ENCODE measurements at places on chromosomes 12 and 14.

GRCh38 chr14:72847721-72848120 lies 46.2 kb downstream of the DPF3 start:
- no peaks in the 10 kb centered on the region for H3K4me1 ChIP-seq
- no peak overlapping the region for H3K4me3 ChIP-seq
- no peak for DNase-seq
- H3K27ac ChIP-seq: no peak overlapping the region

- H3K4me3 ChIP-seq: no peak overlapping the region
- H3K27me3 ChIP-seq: no peaks in the 10 kb centered on the region
- H3K36me3 ChIP-seq: no peaks in the 10 kb centered on the region
- no peak overlapping the region for H3K27ac ChIP-seq
- DNase-seq: no peak
- no peaks in the 10 kb centered on the region for H3K4me1 ChIP-seq
These were observed 325.2 kb upstream of the DIO2 start for GRCh38 chr14:80536456-80536855.

DNA sequence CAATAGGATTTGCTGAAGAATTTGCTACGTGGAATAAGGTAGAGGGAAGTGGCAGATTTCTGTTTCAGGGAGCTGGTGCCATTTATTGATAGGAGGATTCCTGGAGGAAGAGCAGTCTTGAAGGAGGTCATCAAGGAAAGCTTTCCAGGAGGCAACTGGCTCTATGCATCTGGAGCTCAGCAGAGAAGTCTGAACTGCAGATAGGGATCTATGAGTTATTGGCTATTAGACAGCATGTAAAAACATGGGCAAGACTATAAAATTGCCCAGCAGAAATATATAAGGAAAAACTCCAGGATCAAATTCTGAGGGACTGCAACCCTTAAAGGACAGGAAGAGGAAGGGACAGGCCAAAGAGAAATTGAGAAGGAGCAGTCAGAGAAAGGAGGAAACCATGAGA lies 8.9 kb upstream of the RAP1B start:
- no peaks in the 10 kb centered on the region for H3K36me3 ChIP-seq
- H3K27me3 ChIP-seq: no peaks in the 10 kb centered on the region
- no peak for DNase-seq
- no peak overlapping the region for H3K4me3 ChIP-seq

GRCh38 chr14:32354716-32355115 lies 25.6 kb downstream of the AKAP6 start:
- H3K36me3 ChIP-seq: no peaks in the 10 kb centered on the region
- no peaks in the 10 kb centered on the region for H3K27me3 ChIP-seq
- peak; percentile 13 for DNase-seq
- H3K27ac ChIP-seq: no peak overlapping the region
- no peaks in the 10 kb centered on the region for H3K4me1 ChIP-seq

DNA sequence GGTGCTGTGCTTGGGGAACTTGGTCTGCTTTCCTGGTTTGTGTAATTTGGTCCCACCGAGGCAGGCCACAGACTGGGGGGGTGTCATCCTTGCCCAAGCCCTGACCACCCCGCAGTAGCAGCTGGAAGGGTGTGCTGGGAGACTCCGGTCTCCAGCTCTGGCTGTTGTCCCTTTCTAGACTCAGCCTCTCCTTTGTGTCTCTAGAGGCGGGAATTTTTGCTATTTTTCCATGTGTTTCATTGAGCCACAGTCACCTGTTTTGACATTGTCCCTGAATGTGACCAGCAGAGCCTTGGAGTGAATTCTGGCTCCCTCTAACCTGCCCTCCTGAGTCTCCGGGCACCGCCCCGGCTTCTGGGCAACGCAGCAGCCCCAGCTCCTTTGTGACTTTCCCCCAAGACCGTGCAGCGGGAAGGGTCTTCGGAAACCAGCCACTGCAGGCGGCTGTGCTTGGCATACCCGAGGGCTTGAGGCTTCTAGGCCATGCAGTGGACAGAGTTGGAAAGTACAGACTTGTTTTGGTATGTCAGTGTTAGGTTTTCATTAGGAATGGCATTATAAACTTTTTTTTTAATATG lies 98.6 kb downstream of the TNFAIP2 start:
- H3K36me3 ChIP-seq: no peaks in the 10 kb centered on the region
- H3K4me1 ChIP-seq: no peaks in the 10 kb centered on the region
- no peak overlapping the region for H3K4me3 ChIP-seq
- DNase-seq: no peak
- H3K27me3 ChIP-seq: no peaks in the 10 kb centered on the region

GRCh38 chr12:130142736-130143135 lies 19.5 kb upstream of the FZD10 start:
- H3K27ac ChIP-seq: no peak overlapping the region
- H3K4me3 ChIP-seq: no peak overlapping the region
- no peaks in the 10 kb centered on the region for H3K27me3 ChIP-seq
- no peak for DNase-seq
- H3K36me3 ChIP-seq: no peaks in the 10 kb centered on the region

GRCh38 chr12:13609894-13610679 lies 371.3 kb downstream of the GRIN2B start:
- no peaks in the 10 kb centered on the region for H3K27me3 ChIP-seq
- no peak overlapping the region for H3K4me3 ChIP-seq
- no peaks in the 10 kb centered on the region for H3K4me1 ChIP-seq
- H3K27ac ChIP-seq: no peak overlapping the region
- H3K36me3 ChIP-seq: no peaks in the 10 kb centered on the region

- H3K27ac ChIP-seq: no peak overlapping the region
- no peaks in the 10 kb centered on the region for H3K27me3 ChIP-seq
- H3K4me3 ChIP-seq: no peak overlapping the region
- peak; percentile 53 for DNase-seq
These were observed 45.6 kb upstream of the SLC8A3 start for GRCh38 chr14:70234066-70234950.

GRCh38 chr12:30643366-30643765 lies 52.3 kb downstream of the IPO8 start:
- H3K36me3 ChIP-seq: no peaks in the 10 kb centered on the region
- H3K27ac ChIP-seq: no peak overlapping the region
- no peak for DNase-seq
- peaks cover 13% of the 10 kb centered on the region for H3K4me1 ChIP-seq
- H3K27me3 ChIP-seq: no peaks in the 10 kb centered on the region

DNA sequence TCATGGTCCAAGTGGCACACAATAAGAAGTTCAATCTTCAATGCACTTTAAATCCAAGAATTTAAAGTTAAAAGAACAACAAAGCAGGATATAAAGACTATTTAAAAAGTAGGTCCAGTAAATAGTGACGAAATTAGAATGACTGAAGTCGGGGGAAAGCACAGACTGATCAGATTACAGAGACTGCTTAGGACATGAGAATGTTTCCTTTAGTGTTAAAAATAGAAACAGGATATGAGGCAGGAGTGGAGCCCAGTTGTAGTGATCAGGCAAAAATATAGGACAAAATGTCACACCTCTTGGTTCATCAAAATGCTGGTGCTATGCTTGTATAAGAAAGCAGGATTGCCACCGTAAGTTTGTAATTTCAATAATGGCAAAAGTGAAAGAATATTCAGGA lies 52.2 kb upstream of the CD163 start:
- peak overlapping the region; percentile 30 for H3K27ac ChIP-seq
- no peak overlapping the region for H3K4me3 ChIP-seq
- DNase-seq: no peak
- no peaks in the 10 kb centered on the region for H3K4me1 ChIP-seq
- no peaks in the 10 kb centered on the region for H3K36me3 ChIP-seq

- peak; percentile 91 for DNase-seq
- peaks cover 12% of the 10 kb centered on the region for H3K4me1 ChIP-seq
- no peaks in the 10 kb centered on the region for H3K36me3 ChIP-seq
- peak within 1 kb of the TSS; percentile 74 for H3K27ac ChIP-seq
- H3K27me3 ChIP-seq: no peaks in the 10 kb centered on the region
These were observed at the start of gene CCND2 for GRCh38 chr12:4273652-4274395. CCND2 (plus strand) TSS chr12:4273762; CDS start chr12:4274041, 279 bp downstream.

DNA sequence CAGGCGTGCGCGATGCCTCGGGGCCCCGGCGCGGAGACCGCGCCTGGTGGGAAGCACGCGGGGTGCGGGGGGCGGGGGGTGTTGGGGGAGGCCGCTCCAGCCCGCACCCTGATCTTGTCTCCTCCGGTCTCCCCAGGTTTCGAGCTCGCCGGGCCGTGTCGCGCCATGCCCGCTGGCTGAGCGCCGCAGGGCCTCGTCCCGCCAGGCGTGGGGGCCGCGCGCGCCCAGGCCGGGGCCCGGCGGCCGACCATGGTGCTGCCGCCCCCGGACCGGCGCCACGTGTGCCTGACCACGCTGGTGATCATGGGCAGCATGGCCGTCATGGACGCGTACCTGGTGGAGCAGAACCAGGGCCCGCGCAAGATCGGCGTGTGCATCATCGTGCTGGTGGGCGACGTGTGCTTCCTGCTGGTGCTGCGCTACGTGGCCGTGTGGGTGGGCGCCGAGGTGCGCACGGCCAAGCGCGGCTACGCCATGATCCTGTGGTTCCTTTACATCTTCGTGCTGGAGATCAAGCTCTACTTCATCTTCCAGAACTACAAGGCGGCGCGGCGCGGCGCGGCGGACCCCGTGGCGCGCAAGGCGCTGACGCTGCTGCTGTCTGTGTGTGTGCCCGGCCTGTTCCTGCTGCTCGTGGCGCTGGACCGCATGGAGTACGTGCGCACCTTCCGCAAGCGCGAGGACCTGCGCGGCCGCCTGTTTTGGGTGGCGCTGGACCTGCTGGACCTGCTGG lies 2.4 kb downstream of the TMEM121 start:
- H3K27me3 ChIP-seq: no peaks in the 10 kb centered on the region
- no peak overlapping the region for H3K27ac ChIP-seq
- DNase-seq: no peak
- H3K4me3 ChIP-seq: peak overlapping the region; percentile 21
- H3K36me3 ChIP-seq: no peaks in the 10 kb centered on the region
- H3K4me1 ChIP-seq: no peaks in the 10 kb centered on the region

- no peaks in the 10 kb centered on the region for H3K36me3 ChIP-seq
- no peak overlapping the region for H3K27ac ChIP-seq
- H3K4me1 ChIP-seq: no peaks in the 10 kb centered on the region
- H3K27me3 ChIP-seq: no peaks in the 10 kb centered on the region
These were observed 98.2 kb downstream of the GLT1D1 start for GRCh38 chr12:128951448-128951847.

DNA sequence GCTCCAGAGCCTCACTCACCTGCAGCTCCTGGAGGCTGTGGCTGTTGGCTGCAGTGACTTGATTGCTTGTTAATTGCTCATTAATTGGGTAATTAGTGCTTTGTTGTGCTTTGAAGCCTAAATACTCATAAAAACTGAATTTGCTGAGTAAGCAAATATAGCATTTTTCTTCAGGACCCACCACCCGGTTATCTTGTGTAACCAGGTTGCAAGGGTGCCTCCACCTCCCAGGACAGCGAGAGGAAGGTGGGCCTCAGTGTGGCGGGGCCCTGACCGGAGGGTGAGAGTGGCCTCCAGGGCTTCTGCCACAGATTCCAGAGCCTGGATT lies 48.7 kb downstream of the FBRSL1 start:
- no peak for DNase-seq
- no peak overlapping the region for H3K4me3 ChIP-seq
- H3K4me1 ChIP-seq: no peaks in the 10 kb centered on the region
- no peak overlapping the region for H3K27ac ChIP-seq
- H3K36me3 ChIP-seq: no peaks in the 10 kb centered on the region
- no peaks in the 10 kb centered on the region for H3K27me3 ChIP-seq

- no peaks in the 10 kb centered on the region for H3K36me3 ChIP-seq
- no peaks in the 10 kb centered on the region for H3K4me1 ChIP-seq
- H3K27ac ChIP-seq: no peak overlapping the region
These were observed 55.1 kb downstream of the CALM1 start for GRCh38 chr14:90451961-90452360.

- no peak overlapping the region for H3K27ac ChIP-seq
- H3K4me3 ChIP-seq: no peak overlapping the region
- no peak for DNase-seq
- no peaks in the 10 kb centered on the region for H3K4me1 ChIP-seq
- H3K27me3 ChIP-seq: no peaks in the 10 kb centered on the region
- H3K36me3 ChIP-seq: no peaks in the 10 kb centered on the region
These were observed 548 bp downstream of the CCER1 start for GRCh38 chr12:90954428-90954827.

DNA sequence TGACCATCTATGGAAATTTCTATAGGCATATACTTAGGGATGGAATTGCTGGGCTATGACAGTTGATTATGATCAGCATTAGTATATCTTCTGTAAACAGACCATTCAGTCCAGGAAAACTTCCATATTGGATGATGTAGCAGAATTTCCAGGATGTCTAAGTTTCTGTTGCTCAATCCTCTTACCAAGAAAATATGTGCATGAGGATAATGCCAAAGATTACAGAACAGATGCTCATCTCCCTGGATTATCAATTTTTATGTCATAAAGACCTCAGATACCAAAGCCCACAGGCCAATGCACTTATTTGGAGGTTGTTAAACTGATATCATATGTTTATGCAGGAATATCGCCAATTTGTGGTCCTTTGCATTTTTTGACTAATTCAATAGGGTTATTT lies 354.4 kb upstream of the FLRT2 start:
- H3K4me1 ChIP-seq: no peaks in the 10 kb centered on the region
- H3K36me3 ChIP-seq: no peaks in the 10 kb centered on the region
- no peak overlapping the region for H3K27ac ChIP-seq
- no peaks in the 10 kb centered on the region for H3K27me3 ChIP-seq
- no peak overlapping the region for H3K4me3 ChIP-seq
- no peak for DNase-seq

DNA sequence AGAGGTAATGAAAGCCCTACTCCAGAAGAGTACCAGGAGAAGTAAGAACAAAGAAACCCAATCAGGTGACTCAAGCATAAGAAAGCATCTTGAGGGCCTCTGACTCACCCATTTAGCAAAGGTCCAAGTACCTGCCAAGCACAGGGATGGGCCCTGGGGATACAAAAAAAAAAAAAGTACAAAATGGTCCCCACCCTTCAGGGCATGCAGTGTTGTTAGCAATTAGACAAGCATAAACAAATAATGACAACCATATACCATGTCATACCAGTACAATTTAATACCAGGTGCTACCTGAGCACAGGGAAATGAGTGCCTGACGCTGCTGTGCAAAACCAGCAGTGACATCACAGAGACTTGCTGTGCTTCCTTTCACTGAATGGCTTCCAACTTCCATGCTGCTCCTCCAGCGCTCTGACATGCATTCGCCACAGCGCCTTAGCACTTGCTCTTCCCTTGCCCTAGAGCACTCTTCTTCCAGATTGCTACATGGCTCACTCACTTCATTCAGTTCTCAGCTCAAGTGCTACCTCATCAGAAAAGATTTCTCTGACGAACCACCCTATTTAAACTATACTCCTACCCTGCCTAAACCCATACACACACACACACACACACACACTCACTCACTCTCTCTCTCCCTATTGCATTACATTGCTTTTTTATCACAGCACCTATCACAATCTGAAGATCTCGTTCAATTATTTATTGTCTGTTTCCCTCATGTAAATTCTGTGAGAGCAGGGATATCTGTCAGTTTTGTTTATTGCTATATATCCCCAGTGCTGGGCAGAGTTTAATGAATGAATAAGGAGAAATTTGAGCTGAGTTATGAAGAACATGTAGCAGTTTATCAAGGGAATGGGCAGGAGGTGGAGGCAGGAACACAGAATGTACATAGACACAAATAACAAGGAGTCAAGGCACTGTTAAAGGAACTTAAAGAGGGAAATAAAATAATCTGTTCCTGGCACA lies 12.9 kb upstream of the EPS8 start:
- H3K4me3 ChIP-seq: no peak overlapping the region
- H3K4me1 ChIP-seq: no peaks in the 10 kb centered on the region
- H3K27ac ChIP-seq: no peak overlapping the region
- no peaks in the 10 kb centered on the region for H3K27me3 ChIP-seq
- H3K36me3 ChIP-seq: no peaks in the 10 kb centered on the region

Data from pancreas (tissue), 10 donors.